Epithelial cell of proximal tubule (primary cell): ENCODE measurements at places on chromosomes 6 and 20.

DNA sequence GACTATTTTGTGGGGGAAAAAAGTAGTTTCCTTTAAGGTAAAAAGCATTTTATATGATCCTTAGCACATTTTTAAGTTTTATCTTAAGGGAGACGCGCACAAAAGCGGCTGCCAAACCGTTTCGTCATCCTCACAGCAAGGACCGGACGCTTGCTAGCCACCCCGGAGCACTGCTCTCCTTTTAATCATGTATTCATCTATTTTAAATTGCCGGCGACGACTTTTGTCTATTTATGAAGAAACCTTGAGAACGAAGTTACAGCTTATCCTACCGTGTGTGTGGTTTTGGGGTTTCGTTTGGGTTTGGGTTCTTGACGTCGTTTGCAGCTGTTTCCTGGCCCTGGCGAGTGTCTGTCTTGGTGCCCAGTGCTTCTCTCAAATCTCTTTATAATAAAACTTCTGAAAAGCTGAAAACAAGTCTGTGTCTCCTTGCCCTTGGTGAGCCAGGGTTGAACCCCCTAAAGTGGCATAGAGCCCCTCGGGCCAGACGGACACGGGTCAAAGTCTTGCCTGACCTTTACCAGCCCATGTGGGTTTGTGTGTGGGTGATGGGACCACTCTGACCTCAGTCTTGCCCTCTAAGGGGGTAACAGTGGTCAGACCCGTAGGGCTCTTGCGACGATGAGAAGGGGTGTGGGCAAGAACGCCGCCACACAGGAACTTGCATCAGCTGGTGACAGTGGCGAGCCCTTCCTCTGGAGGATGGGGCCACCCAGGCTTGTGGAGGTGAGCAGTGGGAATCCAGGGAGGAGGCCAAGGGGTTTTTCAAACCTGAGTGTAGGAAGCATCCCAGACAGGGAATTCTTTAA, 117.6 kb downstream of the JPH2 start:
- DNase-seq, result no peak

DNA sequence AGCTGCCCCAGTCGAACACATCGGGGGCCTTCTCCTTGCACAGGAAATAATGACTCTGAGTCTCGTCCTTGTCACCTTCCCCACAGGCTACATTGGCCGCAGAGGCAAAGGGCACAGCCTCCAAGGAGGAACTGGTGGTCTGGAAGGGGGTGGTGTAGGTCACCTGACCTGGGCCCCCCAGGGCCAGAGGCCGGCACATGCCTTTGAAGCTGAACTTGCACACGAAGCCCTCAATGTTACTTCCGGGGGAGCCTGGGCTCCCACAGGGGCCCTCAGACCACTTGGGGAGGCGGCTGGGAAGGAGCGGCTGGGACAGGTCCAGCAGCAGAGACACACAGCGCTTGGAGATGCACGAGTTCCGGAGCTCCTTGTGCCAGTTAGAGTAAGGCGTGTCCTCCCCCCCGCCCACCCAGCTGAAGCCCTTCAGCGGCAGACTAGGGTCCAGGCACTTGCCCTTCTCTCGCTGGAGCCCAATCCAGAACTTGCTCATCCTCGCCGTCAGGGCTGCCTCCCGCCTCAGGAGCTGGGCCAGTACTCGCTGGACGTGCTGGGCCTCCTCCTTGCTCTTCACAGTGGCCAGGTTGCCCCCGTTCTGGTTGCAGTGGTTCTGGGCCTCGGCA, 578 bp downstream of the CD93 start:
- no peak for DNase-seq

- peak; percentile 51 for DNase-seq
These were observed 147.5 kb upstream of the TCF21 start for GRCh38 chr6:133741375-133741861.

DNA sequence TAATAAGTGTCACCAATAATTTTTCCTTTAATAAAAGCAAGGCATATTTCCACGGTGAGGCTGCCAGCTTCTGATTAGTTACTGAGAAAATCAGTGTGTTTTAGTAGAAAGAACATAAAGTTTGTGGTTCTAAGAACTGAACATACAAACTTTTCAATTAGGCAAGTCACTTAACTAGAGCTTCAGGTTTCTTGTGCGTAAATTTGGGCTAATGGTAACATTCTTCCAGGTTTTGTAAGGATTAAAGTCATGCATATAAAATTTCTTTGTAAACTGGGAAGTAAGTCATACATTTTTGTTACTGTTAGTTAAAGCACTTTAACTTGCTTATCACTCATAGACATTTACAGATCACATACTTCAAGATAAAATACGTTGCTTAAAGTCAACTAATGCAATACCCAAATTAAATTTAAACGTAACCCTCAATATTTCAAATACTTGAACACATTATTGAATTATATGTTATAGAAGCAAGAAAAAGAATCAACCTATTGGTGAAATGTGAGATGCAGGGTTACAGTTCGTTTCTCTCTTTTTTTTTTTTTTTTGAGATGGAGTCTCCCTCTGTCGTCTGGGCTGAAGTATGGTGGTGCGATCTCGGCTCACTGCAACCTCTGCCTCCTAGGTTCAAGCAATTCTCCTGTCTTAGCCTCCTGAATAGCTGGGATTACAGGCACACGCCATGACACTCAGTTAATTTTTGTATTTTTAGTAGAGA, 327.3 kb upstream of the NOX3 start:
- peak; percentile 4 for DNase-seq

GRCh38 chr6:26225848-26226578, 138.8 kb downstream of the HFE start:
- DNase-seq, result no peak

GRCh38 chr20:43511879-43512278, 4.4 kb downstream of the L3MBTL1 start:
- DNase-seq, result peak; percentile 12

GRCh38 chr6:39950125-39950720, 16.0 kb upstream of the MOCS1 start:
- DNase-seq, result no peak

GRCh38 chr6:157029980-157030690, 253.0 kb downstream of the ARID1B start:
- DNase-seq, result no peak

DNA sequence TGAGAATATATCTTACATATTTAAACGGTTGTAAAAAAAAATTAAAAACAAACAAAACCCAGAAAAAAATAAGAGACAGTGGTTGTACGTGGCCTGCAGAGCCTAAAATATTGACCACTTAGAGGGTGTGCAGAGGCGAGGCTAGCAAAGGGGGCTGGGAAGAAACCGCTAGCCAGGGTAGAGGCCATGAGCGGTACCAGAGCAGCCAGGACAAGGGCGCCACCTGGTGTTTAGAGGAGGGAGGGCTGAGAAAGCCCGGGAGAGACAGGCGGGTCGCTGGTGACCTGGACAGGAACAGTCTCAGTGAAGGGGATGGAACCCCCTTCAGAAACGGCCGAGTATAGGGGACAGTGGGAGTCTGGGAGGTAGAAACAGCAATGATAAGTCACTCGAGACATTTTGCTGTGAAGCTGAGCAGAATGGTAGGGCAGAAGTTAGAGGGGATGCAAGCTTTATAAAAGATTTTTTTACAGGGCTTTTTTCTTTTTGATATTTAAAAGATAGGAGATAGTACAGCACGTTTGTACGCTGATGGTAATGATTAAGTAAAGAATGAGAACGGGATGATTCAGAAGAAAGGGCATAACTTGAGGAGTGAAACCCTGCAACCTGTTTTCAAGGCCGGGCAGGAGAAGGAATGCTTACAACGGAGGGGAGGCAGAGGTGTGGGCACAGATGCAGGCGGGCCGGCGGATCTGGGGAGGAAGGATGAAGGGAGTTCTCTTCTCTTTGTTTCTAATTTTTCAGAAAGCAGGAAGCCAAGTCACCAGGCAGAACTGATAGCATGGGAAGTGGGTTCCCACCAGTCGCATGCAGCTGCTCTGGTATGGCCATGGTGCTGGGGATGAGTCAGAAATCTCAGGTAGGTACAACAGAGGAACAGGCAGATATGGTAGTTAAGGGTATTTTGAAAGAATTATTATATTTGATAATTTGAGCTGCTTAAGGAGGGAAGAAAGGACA, 76.2 kb downstream of the FAM229B start:
- DNase-seq, result no peak
